ENCODE measurements at places on chromosomes 3 and 15.

DNA sequence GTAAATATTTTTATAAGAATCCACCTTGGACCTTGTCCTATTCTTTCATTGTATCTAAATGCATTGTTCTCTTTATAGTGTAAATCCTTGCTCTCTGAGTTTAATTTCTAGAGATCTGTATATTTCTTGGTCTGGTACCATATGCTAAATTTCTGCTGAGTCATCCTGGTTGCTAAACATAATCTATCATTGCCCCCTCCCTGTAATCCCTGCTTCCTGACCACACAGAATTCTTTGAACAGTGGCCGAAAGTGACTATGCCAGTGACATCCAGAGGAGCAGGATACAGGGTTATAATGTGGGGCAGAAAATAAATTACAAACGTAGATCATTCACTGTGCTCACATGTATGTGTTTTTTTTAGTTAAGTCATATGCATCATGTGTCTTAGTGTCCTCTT is 143.1 kb downstream of the DIPK2A start:
- no peak for DNase-seq

DNA sequence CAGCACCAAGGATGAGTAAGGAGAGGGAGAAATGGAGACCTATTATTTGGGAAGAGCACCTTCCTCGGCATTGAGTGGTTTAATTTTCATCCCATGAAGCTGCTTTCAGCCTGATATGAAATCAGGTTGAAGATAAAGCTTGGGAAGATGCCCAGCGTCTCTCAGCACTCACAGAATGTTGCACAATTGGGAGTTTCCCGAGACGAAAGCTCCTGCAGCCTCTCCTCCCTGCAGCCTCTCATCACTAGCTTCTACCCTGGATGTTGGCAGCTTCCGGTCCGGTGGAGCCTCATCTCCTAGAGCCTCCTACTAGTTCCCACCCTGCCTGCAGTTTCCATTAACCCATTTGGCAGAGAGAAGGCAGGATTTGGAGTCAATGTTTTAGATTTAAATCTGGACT is 40.3 kb downstream of the EDEM1 start:
- DNase-seq = no peak

- DNase-seq = no peak
Measured at GRCh38 chr3:73743551-73743950, 118.8 kb upstream of the PDZRN3 start.

- no peak for DNase-seq
Measured at GRCh38 chr15:84714821-84715220, 1.1 kb downstream of the SEC11A start.

GRCh38 chr15:35566991-35567390 is 21.0 kb upstream of the DPH6 start:
- no peak for DNase-seq

DNA sequence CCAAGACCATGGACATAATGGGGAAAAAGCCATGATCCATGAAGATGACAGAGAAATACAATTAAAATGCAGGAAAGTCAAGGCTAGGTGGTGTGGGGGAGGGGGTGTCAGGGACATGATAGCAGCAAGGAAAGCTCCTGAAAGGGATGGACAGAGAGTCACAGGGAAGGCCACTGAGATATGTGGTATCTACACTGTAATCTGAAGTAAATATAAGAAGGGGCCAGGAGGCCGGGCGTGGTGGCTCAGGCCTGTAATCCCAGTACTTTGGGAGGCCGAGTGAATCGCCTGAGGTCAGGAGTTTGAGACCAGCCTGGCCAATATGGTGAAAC is 62.5 kb downstream of the FOXP1 start:
- DNase-seq = no peak

All from stimulated activated CD4-positive, alpha-beta T cell treated with anti-CD3 and anti-CD28 coated beads, TNF-alpha, amount 100 ng/mL, for 24 hours (primary cell).